ENCODE measurements at places on chromosomes 12 and 14.

DNA sequence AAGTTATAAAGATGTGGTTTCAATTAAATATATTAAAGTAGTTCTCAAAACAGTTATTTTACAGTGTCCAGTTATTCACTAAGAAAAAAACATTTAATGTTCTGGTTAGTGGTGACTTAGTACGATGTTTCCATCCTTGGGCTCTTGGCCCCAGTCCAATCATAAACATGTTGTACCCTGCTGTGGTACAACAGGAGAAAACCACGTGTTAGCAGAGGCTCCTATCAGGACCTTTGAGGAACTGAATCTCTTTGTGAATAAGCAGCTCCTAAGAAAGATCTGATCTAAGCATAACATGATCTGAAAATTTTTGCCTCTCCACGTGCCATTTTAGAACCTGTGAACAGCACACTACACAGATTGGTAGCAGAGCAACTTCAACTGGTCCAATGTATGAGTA, 234.0 kb downstream of the SYT1 start:
- DNase-seq: peak; percentile 4

- no peak for DNase-seq
These were observed 12.1 kb upstream of the ANO6 start for GRCh38 chr12:45203767-45204166.

DNA sequence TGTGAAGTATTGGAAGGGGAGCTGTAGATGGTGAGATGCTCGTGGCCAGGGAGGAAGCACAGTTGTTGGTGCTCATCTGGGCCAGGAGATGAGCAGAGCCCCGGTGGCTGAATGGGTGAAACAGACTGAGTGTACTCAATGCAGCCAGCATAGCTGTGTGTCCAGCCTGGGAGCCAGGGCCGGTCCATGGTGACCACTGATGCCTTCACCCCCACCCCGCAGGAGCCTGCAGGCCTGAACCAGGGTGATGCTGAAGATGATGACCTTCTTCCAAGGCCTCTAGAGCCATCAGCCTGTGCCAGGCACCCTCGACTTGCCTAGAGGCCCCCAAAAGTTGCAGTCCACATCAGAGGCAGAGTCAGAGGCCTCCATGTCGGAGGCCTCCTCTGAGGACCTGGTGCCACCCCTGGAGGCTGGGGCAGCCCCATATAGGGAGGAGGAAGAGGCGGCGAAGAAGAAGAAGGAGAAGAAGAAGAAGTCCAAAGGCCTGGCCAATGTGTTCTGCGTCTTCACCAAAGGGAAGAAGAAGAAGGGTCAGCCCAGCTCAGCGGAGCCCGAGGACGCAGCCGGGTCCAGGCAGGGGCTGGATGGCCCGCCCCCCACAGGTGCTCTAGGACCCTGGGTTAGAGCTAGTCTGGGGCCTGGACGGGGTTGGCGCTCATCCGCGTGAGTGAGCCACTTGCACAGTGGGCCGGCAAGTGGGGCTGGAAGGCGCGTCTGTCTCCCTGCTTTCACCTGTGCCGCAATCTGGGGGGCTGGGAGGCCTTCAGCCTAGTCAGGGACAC, 3.0 kb downstream of the TNFAIP2 start:
- no peak for DNase-seq

GRCh38 chr12:53703756-53704155, 23.5 kb downstream of the CALCOCO1 start:
- no peak for DNase-seq

DNA sequence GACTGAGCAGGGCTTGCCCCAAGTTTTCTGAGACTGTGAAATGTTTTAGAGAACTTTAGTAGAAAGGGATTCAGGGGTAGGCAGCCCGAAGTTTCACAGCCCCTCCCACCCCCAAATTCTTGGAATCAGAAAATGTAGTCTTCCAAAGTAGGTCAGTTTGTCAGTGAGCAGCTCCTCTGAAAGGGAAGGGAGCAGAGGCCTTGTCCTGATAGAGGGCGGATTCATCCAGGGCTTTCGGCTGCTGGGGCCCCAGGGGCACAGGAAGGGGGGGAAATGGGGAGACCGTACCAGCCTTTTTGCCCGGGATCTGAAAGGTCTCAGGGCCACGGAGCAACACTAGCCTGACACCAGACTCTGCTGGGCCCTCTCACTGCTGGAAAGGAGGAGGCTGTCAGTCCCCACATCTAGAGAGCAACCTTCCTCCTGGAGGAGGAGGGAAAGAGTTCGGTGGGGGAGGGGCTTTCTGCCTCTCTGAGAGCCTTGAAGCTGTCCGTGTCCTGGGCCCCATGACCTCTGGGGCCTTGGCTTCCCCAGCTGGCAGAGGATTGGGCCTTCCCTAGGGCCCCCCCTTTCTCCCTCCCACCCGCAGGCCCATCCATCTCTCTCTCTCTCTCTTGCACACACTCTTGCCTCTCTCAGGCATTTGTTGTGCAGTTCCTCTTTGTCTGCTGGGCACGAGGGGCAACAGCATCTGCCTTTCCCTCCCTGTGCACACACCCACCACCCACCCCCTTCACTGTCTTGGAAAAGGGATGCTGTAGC, at the start of gene IKZF4:
Gene IKZF4 (plus strand): TSS at position 621 of the 762 bp plus-strand sequence. CDS start 451 bp downstream, outside the sequence.
- DNase-seq: peak; percentile 82

GRCh38 chr12:57603815-57604453, 690 bp upstream of the DTX3 start:
- DNase-seq: no peak

- no peak for DNase-seq
These were observed 21.5 kb upstream of the FAM181A start for GRCh38 chr14:93905623-93906022.

DNA sequence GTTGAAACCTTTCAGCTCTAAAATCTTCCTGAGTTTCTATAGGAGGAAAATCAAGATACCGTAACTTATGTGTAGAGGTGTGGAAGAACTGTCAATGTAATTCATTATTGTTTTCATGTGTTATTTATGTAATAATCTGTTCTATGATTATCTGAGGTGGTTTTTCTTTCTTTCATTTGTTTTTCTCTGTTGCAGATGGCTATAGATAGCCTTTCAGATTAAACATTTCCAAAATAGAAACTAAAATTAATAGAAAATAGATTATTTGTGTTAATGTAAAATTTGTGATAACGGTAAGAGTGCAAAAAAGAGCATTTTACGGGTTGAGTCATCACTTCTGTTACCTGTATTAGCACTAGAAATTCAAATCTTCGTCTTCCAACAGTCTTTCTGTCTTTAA, 128.8 kb downstream of the SYNE2 start:
- no peak for DNase-seq

DNA sequence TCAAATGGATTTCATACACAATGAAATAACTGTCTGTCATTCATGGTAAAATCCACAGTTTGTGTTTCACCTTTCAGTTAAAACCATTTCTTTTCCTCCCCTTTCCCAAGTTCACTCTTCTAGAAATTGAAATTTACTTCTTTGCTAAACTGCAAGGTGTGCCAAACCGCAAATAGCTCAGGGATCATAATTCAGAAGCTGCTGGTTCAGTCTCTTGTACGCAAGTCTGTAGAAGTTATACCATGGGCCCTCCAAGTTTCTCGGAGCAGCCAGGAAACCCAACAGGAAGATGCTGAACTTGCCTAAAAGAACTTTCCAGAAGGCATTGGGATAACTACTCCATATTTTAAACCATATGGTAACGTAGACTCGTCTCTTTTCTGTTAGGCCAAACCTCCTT, 268.9 kb downstream of the FLRT2 start:
- no peak for DNase-seq

GRCh38 chr12:47981496-47982260, 18.3 kb downstream of the TMEM106C start:
- DNase-seq: no peak

DNA sequence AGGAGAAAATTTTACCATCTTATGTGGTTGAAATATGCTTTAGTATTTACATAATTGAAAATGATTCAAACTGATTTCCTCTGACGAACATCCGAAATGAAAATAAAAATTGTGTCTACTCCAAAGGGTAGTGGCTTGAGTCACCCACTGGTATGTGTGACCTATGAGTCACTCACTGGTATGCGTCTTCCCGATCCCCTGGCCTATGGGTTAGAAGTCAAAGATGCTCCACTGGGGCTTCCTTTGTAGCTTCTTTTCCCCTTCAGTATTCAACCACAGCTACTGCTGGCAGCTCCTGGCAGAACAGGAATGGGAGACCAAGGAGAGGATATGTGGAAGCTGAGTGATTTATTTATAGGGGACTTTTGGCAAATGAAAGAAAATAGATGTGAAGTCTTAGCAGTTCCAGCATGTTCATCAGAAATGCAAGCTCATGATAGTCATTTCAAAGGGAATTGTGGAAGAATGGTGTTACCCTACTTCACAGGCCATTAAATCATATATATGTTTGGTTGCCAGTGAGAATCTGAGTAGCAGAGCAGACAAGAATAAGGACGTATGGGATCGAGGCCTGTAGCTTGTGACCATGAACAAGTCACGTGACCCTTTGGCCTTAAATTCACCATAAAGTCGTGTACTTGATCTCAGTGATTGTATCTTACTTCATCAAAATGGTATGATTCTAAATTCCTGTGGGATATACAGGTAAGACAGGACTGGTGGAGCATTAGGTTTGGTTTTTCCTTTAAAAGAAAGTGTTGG, 108.3 kb downstream of the CRADD start:
- DNase-seq: peak; percentile 6

GRCh38 chr12:120474616-120474960, 5.0 kb upstream of the SRSF9 start:
- peak; percentile 89 for DNase-seq

DNA sequence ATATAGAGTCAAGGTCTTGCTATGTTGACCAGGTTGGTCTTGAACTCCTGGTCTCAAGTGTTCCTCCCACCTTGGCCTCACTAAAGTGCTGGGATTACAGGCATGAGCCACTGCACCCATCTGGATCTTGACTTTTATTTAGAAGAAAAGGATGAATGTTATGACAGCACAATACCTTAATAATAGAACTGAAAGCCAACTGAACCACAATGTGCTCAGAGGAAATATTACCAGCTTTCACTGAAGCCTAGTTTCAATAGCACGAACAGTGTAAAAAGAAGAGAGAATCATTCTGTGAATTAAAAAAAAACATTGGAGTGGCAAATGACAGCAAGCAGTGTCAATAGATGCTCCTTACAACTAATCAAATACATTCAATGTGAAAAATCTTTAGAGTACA, 239.2 kb upstream of the RMST start:
- no peak for DNase-seq

- no peak for DNase-seq
These were observed 700.2 kb downstream of the DIO2 start for GRCh38 chr14:79511146-79511545.

GRCh38 chr12:12020762-12021161, 50.0 kb upstream of the BCL2L14 start:
- DNase-seq: no peak

DNA sequence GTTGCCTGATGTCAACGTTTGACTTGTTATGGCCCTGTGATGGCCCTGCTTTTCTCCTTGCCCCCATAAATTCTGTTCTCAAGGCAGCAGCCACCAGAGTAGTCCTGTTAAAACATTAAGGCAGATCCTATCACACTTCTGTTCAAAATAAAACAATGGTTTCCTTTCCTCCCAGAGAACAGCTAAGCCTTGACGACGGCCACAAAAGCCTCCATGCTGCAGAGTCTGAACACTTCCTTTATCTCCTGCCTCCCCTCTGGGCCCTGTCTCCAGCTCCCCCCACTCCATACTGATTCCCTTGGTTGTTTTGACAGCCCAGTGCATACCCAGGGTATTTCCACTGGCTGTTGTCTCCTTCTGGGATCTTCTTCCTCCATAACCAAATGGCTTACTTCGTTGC, 618.1 kb downstream of the MED13L start:
- no peak for DNase-seq

DNA sequence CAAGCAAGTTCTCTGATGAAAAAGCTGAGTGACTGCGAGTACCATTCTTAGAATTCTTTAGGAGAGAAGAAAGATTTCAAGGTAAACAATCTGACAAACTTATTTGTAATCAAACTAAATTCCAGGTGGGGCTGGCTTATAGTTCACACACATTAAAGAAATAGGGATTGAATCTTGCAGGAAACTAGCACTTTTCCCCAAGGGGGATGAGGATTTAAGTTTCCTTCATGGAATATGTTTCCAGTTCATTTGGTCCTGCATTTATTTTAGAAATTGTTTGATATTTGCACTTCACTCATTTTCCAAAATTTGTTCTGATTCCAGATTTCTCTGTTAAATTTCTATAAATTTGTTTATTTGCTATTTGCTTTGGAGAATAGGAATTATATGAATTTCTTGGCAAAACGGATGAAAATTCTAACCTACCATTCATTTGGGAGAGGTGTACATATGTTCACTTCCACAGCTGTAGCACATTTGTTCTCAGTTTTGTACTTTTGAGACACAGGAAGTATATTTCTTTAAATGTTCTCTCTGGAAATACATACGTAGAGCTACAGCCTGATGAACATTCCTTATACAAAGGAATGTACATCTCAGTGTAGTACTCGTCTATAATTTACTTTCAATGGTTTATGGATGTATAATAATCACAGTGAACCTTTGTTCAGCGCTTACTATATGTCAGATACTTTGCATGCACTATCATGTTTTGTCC, 145.5 kb downstream of the AKAP6 start:
- DNase-seq: no peak

DNA sequence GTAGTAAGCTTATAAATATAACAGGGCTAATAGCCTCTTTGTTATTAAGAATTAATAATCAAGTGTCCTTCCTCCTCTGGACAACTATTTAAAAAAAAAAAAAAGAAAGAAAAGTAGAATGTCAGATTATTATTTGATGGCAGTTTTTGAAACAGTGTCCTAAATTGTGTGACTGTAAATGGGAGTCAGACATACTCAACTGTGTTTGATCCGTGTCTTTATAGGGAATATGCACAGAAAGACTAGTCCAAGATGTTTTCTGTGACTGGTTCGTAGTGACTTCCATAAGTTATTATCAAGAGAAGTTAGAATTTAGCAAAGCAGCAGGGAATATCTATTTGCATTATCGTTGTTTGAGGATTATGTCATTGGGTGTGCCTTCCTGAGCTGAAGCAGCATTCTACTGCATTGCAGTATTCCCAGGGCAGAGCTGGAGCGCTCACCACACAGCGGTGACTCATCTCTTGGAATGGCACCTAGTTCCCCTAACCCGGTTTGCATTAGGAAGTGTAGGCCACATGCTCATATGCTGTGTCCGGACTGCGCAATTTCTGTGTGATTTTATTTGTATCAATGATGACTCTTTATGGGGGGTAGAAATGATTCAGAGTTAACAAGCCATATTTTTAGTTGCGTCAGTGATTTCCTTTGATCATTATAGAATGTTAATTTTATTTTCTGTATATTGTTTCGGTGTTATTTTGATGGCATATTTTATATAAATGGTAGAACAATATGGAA, 7.9 kb downstream of the DYNC1H1 start:
- peak; percentile 78 for DNase-seq

DNA sequence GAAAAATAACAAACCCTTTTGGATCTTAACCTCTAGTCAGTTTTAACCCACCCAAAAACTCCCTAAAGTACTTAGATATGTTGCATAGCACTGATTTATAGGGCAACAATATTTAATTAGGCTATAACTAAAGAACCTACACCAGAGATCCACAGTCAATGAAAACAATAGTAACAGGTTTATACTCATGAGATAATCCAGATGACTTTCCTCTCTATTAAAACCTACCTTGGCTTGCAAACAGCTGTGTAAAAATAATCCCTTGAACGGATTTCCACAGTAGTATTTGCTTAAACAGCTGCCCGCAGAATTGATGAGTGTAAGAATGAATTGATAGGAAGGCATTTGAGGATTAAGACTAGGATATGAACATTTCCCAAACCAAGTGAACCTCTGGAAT, 104.3 kb upstream of the PTPRR start:
- no peak for DNase-seq

- DNase-seq: no peak
These were observed 60.5 kb upstream of the NCOR2 start for GRCh38 chr12:124627956-124628355.
